Activated naive CD8-positive, alpha-beta T cell treated with anti-CD3 and anti-CD28 coated beads for 36 hours (primary cell): ENCODE measurements at places on chromosomes 13 and 19.

GRCh38 chr13:100529666-100530377 lies 58.8 kb downstream of the GGACT start:
- DNase-seq, result no peak

- DNase-seq, result no peak
Observed at GRCh38 chr13:39531646-39532045, 71.3 kb downstream of the LHFPL6 start.

- DNase-seq, result no peak
Observed at GRCh38 chr13:45950386-45951000, 98.9 kb upstream of the SIAH3 start.

DNA sequence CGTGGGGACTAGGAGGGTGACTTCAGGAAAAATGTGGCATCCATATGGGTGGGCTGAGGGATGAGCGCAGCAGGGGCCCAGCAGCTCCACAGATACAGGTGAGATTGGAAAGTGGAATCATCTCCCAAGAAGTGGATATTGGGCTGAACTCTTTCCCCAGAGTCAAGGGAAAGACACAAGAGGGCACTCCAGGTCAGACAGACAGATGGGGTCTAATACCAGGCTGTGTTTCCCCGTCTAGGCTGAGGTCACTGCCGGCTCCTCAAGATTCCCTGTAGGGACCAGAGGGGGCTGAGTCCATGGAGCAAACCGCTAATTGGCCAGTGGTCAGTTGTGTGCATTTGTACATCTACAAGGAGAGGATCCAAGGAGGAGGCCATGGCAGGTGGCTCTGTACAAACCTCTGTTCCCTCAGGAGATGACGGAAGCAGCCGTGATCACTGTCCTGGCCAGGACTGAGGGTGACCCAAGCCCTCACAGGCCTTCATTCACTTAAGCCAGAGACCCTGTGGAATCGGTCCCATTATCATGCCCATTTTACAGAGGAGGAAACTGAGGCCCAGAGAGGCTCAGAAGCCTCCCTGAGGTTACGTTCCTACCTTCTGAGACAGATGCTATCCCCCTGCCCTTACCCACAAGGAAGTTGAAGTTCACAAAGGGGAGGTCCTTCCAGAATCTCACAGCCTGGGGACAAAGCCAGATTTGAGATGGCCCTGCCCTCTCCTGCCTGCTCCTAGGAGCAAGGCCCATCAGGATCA lies 14.9 kb upstream of the IGLON5 start:
- no peak for DNase-seq

GRCh38 chr13:110346661-110347067 lies 39.6 kb downstream of the COL4A2 start:
- no peak for DNase-seq

- no peak for DNase-seq
Observed at GRCh38 chr13:108677806-108678205, 48.4 kb downstream of the MYO16 start.

DNA sequence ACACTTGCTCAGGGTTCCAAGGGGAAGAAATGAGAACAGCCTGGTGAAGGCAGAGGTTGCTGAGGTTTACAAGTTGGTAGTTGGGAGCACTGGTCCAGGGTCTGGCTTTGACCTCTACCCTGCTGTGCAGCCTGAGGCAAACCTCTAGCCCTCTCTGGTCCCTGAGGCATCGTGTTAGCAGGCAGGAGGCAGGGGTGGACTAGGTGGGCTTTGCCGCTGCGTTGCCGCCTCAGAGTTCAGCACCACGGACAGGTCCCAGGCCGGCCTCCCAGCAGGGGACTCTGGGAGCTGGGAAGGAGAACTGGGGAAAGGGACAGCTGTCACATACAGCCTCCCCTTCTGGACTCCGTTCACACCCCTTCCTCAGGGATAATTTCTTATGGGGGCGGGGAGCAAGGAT lies 3.1 kb downstream of the NCAN start:
- DNase-seq, result peak; percentile 37

GRCh38 chr19:2952953-2953481 lies 8.2 kb upstream of the ZNF77 start:
- DNase-seq, result no peak

- DNase-seq, result no peak
Observed at GRCh38 chr13:76692346-76692745, 193.9 kb downstream of the KCTD12 start.

DNA sequence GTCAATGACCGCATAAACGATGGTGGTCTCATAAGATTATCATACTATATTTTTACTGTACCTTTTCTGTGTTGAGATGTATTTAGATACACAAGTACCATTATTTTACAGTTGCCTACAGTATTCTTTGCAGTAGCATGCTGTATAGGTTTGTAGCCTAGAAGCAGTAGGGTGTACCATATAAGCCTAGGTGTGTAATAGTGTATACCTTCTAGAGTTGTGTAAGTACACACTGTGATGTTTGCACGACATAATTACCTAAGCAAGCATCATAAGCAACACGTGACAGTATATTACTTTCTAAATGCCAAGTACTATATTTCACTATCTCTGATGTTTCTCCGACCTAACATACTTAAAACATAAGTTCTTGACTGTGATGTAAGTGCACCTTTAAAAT lies 2.7 kb downstream of the LPAR6 start:
- no peak for DNase-seq

- peak; percentile 78 for DNase-seq
Observed at GRCh38 chr13:99859178-99860177, 112.1 kb downstream of the ZIC5 start.

- DNase-seq, result no peak
Observed at GRCh38 chr13:28297341-28297740, 159.0 kb downstream of the PAN3 start.

DNA sequence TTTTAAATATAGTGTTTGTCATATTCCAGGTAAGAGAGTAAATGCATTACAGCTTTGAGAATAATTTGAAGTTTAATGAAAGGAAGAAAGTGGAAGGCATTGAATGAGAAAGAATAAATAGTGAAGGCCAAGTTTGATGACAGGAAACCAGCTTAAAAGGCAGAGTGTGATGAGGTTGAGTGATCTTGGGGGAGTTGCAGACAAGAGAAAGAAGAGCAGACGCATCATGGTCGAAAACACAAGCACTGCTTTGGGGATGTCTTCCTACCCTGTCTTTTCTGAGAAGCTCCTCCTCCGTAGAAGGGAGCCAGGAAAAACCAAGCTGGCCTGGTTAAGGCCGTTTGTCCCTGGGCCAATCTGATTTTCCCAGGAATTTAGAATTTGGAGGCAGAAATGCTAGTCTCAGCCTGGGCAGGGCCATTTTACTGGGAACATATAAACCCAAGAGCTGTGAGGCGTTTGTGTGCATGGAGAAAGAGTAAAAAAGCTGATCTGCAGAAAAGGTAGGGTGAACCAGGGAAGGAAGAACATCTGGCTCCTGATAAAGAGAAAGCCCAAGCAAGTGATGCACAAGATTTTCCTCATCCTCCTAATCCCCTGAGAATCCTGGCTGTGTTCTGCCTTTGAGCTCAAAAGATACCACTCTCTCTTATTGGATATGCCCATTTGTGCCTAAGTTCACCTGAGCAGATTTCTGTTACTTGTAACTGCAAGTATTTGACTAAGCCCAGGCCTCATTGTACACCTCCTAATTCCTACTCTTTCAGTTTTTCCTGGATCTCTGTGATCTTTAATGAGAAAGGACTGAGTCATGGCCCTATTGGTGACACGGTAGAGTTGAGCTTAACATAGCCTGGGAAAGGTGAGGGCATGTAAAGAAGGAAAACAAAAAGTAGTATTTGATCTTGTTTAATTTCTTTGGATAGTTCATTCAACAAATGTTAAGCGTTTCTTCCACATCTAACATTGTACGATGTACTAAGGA lies 80.0 kb downstream of the WDFY2 start:
- DNase-seq, result no peak

DNA sequence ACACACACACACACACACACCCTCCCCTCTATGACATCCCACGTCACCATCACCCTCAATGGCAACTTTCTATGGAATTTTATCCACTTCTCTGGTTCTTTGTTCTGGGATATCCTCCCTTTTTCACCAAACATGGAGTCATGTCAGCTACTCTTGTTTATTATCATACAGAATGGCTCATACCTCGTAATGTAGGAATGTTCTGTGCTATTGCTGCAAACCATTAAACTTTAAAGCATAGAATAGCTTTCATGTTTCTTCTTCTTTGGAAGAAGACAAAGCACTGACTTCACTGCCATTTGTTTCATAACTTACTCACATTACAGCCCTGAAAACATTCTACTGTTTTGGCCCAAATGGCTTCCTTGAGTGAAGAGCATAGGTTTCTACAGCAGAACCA lies 163.4 kb downstream of the FOXO1 start:
- no peak for DNase-seq

DNA sequence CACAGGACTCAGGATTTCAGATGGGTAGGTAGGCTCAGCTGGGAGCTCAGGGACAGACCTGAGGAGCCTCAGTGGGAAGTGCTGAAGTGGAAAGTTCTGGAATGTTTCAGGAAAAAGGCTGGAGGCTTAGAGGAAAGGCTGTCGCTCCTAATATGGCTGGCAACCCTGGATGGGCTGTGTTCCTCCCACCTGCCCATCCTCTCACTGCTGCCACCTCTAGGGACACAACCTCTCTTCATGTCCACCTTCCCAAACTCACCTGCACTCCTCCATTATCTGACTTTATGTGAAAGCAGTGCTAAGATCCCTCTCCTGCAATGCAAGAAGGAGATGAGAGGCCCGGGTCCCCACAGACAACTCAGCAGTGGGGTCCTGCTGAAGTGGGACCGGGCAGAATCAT lies 5.8 kb upstream of the CEACAM21 start:
- DNase-seq, result no peak

GRCh38 chr13:75055296-75055695 lies 426.7 kb downstream of the TBC1D4 start:
- no peak for DNase-seq

- no peak for DNase-seq
Observed at GRCh38 chr13:20404488-20405222, 121.0 kb downstream of the CRYL1 start.

DNA sequence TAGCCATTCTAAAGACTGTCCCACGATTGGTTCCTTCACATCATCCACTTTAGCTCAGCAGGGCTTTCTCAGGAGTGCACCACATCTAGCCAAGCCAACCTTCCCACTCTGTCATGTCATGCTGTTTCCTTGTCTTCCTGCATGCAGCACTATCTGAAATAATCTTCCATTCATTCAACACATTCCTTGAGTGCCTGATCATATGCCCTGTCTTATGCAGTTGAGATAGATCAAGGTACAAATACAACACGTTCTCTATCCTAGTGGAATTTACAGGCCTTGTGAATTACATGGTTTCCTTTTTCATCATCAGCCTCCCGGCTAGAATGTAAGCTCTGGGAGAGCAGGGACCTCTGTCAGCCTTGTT lies 6.8 kb upstream of the MRPS31 start:
- DNase-seq, result no peak

GRCh38 chr19:53471916-53472315 lies 4.4 kb downstream of the ZNF813 start:
- no peak for DNase-seq

GRCh38 chr13:113669755-113670341 lies 2.8 kb downstream of the GRK1 start:
- no peak for DNase-seq

DNA sequence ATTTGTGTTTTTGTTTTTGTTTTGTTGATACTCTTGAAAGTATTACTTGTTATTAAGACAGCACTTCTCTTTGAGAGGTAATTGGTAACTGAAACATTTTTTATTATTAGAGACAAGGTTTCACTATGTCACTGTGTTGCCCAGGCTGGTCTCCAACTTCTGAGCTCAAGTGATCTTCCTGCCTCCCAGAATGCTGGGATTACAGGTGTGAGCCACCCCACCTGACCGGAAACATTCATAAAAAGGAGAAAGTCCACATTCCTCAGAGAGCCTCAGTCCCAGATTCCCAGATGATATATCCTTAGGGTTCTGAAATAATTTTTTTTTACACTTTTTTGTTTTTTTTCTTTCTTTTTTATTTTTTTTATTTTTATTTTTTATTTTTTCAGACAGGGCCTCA lies 2.7 kb downstream of the CARM1 start:
- no peak for DNase-seq

GRCh38 chr19:56125806-56126590 lies 4.9 kb upstream of the ZNF787 start:
- no peak for DNase-seq

GRCh38 chr19:49309087-49309486 lies 15.9 kb downstream of the SLC6A16 start:
- DNase-seq, result no peak

- no peak for DNase-seq
Observed at GRCh38 chr19:18424122-18424889, 5.1 kb downstream of the SSBP4 start.
